Posterior cingulate gyrus (tissue), 11 donors: ENCODE measurements at places on chromosomes 12 and 14.
A peak's percentile ranks its signal among the peaks of the same experiment; 100 is the strongest.

DNA sequence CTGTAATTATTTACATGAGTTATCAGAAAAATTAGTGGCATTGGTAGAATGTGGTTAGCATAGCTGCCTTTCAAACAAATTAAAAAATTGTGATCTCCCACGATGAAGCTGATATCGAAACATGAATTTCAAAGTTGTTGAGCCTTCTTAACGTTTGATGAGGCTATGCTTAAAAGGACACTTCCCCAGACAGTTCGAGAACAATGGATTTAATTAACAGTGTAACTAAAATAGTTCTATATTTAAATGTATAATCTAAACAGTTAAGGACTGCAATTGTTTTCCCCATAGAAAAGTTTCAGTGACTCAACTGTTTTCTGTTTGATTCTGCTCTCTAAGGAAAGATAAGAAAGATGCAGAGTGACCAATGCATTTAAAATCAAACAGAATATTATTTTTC is 1.6 kb downstream of the CLEC2B start:
- DNase-seq: no peak

GRCh38 chr12:126773012-126773411 is 1494.0 kb upstream of the TMEM132C start:
- no peak for DNase-seq

DNA sequence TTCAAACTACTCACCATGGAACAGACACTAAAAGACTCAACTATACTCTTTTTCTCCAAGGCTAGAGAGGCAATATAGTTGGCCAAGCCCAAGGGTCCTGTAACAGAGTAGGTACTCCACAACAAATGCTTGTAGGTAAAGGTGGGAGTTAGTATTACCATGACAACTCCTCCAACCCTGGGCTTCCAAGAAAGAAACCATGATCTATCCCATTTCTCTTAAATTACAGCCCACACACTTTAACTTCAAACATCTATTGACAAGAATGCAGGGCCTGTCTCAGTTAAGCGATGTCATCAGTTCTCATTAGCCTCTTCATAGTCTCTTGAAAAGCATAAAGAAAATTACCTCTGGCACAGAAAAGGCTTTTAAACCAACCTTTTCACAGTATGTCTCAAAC is 25.0 kb downstream of the ERH start:
- DNase-seq: no peak

- no peak for DNase-seq
Measured at GRCh38 chr12:110669193-110669502, 19.8 kb downstream of the HVCN1 start.

- DNase-seq: no peak
Measured at GRCh38 chr14:77870646-77871045, 70.7 kb downstream of the ADCK1 start.

DNA sequence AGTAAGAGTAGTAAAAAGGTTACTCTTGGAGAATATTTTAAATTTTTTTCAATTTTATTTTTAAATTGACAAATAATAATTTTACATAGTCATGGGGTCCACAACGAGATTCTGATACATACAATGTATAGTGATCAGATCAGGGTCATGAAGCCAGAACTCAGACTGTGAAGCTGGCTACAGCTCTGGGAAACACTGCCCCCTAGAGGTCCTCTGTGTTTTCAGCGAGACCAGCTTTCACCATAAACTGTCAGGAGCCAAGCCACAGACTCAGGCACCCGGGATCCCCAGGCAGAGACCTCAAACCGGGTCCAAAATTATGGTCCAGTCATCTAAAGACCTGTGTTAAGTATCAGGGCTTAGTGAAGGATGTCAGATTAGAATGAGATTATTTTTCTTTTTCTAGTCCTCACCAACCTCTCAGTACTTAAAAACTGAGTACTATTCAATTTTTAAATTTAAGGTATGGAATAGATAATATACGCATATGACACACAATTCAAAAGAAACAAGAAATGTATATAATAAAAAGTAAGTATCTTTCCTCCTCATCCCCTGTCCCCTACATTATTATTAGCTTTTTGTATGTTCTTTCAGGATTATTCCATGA is 397.1 kb downstream of the MDGA2 start:
- peak; percentile 91 for DNase-seq

DNA sequence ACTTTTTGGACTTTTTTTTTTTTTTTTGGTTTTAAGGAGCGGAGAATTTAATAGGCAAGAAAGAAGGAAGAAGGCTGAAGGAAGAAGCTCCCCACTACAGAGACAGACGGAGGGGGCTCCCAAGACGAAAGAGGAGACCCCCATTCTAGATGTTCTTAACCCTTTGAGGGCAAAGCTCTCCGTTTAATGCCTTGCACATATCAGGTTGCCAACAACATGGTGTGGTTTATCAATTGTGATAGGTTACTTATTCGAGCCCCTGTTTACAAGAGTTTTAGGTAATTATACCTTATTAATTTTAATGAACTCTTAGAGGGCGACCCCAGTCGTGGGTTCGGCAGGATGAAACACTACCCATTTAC is 1.2 kb upstream of the FBXO33 start:
- DNase-seq: no peak

GRCh38 chr14:20350282-20350681 is 6.8 kb downstream of the PARP2 start:
- no peak for DNase-seq

GRCh38 chr12:5910790-5911548 is 34.1 kb downstream of the ANO2 start:
- DNase-seq: no peak

DNA sequence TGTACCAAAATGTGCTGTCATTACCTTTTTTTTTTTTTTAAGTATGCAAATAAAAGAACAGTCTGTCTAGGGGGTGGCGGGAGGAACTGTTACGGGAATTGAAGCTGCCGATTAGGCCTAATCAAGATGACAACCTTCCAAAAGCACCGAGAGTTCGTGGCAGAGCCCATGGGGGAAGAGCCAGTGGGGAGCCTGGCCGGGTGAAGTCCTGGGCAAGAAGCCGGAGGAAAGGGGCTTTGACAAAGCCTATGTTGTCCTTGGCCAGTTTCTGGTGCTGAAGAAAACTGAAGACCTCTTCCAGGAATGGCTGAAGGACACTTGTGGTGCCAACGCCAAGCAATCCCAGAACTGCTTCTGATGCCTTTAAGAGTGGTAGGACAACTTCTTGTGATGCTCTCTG is 42.6 kb downstream of the ACTN1 start:
- DNase-seq: no peak

- no peak for DNase-seq
Measured at GRCh38 chr14:73726025-73726961, 12.1 kb upstream of the PNMA1 start.

DNA sequence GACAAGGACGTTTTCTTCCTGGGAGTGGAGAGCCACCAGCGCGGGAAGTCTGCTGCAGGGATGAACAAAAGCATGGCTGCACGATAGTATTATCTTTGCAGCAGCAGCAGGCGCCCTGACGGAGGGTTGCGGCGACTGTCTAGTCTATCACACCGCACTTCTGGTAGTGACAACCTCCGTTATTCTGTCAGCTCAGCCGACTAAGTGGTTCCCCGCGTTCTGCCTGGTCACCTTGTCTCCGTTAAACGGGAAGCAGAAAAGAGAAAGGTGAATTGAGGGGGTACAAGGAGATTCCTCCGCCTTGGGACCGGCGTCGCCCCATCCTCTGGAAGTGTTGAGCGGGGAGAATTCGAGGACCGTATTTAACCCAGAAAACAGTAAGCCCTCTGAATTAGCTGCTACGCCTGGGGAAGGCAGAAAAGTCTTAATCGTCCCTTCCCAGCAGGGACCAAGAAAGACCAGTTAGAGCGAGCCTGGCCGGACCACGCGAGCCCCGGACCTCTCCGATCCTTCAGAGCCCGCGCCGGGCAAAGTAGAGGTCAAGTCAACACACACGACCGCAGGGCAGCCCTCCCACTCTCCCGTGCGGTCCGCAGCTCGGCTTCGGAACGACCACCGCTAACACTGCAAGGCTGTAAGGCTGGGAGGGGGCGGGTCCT is 536 bp upstream of the DAAM1 start:
- DNase-seq: peak; percentile 88

DNA sequence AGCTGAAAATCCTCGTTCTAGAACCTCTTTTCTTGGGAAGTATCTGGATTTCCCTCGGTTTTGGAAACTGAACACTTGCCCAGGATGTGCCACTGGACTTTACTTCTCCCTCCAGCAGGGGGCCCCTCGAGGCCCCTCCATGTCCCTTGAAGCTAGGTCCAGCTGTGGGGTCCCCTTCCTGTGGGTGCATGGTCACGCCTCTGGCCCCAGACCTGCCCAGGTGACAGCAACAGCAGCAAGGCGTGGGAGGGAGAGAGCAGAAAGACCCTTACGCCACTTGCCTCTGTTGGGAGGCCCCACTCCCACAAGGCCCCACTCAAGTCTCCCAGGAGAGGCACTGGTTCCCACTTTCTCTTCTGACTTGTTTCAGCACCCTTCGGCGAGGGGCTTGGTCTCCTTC is 3.1 kb downstream of the SLC25A29 start:
- no peak for DNase-seq

DNA sequence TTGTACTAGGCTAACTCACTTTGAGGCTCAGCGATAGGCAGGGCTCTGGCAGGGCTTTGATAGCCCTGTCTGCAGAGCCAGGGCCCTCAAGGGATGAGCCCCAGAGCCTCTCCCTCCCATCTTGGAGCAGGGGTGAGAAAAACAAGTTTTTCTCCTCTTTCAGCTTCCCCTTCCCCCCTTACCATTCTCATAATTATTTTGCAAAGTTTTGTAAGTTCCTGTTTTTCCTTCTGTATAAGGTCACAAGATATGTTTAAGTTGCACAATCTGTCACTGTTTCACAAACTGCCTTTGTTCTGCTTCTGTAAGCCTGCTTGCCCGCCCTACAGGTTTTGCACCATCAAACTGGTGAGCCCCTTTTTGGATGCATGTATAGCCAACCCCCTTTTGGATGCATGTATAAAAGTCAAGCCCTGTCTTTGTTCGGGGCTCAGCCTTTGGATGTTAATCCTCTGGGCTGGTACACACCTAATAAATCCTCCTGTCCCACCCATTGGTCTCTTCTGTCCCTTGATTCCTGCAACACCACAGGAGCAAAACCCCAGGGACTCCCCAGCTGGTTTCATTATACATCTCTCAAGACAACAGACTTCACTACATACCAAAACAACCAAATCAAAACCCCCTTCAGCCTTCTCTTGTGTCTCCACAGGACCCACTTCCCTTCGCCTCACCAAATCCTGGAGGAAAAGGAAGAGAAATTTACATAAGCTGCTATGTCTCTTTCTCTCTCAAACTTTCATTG is 52.5 kb upstream of the RESF1 start:
- DNase-seq: no peak

DNA sequence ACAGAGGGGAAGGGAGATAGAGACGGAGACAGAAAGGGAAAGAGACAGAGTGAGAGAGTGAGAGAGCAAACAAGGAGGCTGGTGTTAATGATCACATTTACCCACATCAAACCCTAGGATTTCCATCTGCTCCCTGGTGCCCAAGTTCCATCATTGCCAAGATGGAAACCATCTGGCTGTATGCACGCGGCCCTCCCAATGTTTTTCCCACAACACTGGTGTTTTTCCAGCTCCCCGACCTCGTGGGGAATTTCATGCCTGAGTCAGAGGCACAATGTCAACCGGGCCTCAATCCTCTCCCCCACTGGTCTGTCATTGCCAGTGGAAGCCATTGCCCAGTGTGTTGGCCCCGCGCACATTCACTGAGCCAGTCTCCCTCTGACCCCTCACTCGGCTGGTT is 19.9 kb upstream of the BDKRB2 start:
- no peak for DNase-seq

- no peak for DNase-seq
Measured at GRCh38 chr12:84397846-84398245, 514.8 kb downstream of the SLC6A15 start.

DNA sequence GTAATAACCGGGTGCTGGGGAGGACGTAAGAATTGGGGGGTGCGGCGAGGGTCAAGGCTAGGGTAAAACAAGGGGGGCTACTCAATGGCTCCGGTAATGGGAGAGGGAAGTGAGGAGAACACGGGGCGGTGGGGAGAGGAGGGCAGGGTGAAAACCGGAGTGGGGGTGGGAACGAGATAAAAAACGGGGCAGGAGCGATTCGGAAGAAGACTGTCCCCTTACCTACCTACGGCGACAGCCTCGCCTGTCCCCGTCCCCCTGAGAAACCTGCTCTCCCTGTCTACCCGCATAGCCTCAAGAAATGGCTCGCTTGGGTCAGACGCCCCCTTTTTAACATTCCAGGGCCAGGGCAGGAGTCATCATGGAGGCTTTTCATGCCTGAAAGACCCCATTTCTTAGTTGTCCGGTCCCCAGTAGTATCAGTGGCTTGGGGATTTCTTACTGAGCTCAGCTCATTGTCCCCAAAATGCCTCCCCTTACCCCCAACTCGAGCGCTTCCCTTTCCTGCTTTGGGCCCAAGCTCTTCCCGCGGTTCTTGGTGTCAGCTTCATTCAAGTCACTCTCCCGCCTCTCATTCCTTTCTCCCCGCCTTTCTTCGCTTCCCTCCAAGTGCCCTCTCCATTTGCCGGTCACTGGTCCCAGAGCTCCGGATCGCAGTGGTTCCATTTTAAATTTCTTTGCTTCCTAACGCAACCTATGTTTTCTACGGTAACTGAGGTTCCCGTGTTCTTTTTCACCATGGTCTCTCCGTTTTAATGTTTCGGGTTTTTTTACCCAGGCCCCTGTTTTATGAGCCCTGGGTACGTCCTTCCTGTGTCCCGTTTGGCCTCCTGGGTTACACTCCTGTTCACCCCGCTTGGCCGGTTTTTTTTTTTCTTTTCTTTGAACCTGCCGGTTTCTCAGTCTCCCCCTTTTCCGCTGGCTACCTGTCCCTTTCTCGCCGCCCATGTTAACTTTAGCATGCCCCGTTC is 1.2 kb upstream of the WSB2 start:
- no peak for DNase-seq

DNA sequence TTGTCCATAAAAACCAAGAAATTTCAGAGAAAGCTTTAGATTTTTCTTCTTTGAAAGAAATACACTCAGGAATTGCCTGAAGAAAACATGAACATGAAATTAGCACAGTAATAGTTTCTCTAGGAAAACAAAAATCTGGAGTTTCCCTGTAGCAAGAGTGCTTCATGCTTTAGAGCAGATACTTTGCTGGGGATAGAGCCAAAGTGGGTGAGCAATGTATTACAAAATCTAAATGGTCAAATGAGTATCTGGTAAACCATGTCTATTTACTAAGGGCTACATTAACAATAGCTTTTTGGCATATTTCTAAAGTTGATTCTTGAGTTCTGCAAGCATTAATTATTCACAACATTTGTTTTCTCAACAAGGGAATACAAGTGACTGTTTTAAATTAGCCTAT is 26.2 kb downstream of the AVPR1A start:
- DNase-seq: no peak

- no peak for DNase-seq
Measured at GRCh38 chr12:69904777-69905176, 79.8 kb downstream of the MYRFL start.

DNA sequence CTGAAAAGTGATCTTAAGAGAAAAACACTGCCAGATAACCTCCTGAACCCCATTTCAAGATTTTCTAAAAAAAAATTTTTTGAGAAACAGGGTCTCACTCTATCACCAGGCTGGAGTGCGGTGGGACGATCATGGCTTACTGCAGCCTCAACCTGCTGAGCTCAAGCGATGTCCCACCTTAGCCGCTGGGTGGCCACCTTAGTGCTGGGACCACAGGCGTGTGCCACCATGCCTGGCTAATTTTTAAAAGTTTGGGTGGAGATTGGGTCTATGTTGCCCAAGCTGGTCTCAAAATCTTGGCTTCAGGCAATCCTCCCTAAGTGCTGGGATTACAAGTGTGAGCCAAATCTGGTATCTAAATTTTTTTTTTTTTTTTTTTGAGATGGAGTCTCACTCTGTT is 3.4 kb downstream of the PNMA1 start:
- no peak for DNase-seq

- no peak for DNase-seq
Measured at GRCh38 chr12:92462049-92462448, 240.7 kb upstream of the PLEKHG7 start.
